Activated naive CD4-positive, alpha-beta T cell (primary cell): ENCODE measurements at places on chromosomes 11 and 22.

GRCh38 chr11:109308551-109308950, 113.4 kb upstream of the C11orf87 start:
- no peak for DNase-seq

DNA sequence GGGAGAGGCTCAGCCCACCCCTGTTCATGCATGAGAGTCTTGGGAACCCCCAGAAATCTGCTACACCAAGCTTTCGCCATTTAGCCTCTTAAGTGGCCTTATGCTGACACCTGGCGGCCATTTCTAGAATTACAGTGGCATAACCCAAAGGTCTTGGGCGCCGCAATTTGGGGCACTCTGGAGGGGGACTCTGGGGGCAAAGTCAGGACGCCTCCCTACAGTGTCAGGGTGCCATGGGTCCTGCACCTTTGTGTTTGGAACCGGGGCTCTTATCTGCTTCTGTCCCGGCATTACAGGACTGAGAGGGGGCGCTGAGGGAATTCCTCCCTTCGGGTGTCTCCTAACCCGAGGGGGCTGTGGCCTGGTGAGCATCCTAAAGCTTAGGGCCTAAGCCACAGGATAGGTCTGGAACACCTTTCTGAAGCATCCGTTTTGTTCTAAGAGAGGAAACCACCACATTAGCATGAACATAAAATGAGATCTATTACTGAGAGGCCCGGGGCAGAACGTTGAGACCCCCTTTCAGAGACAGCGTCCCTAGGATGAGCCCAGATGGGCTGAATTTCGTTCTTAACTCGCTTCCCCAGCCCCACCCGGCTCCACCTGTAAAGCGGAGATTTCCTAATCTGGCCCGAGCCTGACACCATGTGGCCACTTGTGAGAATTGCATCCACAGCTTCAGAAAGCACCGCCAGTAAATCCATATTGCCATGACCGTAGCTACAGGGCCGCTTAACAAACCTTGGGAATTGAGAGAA, 9.3 kb downstream of the INS start:
- peak; percentile 46 for DNase-seq

GRCh38 chr11:12280838-12281565, 96.4 kb upstream of the PARVA start:
- no peak for DNase-seq

DNA sequence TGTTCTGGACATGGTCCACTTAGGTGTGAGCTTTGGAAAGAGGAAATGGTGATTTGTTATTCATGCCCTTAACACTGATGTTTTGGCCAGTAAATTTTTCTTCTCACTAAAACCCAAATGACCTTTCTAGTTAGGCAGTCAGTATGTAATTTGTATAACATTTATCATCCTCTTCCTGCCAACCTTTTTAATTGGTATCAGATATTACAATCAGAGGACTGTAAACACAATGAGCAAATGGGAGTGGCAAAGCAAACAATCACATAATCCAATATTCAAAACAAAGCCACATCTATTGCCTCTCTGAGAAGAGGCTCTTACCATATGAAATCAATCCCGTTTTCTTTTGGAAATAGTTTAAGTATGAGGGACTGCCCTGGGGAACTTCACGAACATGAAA, 49.1 kb downstream of the BBOX1 start:
- DNase-seq, result no peak

GRCh38 chr11:27705873-27706820, 5.9 kb upstream of the BDNF start:
- no peak for DNase-seq

DNA sequence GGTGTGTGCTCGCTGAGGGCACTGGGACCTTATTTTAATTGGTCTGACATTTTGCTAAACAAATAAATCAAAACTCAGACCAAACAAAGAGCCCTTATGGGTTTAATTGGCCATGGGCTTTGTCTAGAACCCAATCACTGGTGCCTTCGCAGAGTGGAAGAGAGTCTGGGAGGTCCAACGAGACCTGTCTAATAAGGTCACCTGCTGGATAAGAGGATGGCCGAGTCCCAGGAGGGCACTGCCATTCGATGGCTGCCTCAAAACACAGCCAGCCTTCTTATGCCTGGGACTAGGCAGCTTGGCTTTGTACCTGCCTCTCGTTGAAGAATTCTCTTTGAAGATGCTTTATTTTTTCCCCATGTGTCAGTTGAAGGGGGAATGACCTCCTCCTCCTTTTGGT, 171.1 kb downstream of the CEP164 start:
- no peak for DNase-seq

DNA sequence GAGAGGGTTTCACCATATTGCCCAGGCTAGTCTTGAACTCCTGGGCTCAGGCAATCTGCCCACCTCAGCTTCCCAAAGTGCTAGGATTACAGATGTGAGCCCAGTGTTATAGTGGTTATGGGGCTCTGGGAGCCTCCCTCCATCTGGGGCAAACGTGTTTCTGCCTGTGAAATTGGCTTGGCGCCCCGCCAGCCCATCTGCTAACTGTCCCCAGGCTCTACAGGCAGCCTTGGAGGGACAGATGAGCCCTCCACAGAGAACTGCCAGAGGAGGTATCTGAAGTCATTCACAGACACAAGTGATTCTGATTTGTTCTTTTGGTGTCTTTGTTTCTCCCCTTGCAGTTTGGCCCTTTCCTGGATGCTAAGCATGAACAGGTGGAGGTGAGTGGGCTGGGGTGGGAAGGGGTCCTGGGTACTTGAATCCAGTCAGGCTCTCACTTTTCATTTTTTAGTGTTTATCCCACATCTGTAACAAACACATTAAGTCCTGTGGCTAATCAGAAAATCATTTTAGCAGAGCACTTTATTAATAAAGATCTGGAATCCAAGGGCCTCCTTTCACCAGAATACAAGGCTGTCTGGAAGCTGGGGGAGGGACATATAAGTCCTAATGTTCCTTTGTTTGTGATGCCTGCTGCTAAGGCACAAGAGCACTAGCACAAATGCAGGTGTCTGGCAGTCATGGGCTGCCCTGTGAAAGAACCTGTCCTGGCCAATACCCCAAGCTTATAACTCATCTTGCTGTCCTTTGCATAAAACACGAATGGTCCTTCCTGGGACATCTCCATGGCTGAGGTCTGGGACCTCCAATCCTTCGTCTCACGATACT, 25.7 kb upstream of the CDC42EP2 start:
- no peak for DNase-seq

- DNase-seq, result no peak
Measured at GRCh38 chr22:19203834-19204233, 25.3 kb upstream of the SLC25A1 start.

DNA sequence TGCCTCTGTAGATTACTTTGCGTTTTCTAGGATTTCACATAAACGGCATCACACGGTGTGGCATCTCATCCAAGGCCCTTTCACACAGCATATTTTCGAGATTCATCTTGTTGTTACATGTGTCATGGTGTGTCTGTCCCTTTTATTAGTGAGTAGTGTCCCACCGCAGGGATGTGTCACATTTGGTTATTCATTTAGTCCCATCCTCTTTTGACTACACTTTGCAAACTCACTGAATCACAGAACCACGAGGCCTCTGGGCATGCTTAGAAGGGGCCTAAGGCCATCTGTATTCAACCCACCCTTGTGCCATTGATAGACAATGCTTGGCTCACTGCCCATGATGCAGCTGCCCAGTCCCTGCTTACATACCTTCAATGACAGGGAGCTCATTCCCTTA, 4.2 kb upstream of the RAC2 start:
- DNase-seq, result no peak

DNA sequence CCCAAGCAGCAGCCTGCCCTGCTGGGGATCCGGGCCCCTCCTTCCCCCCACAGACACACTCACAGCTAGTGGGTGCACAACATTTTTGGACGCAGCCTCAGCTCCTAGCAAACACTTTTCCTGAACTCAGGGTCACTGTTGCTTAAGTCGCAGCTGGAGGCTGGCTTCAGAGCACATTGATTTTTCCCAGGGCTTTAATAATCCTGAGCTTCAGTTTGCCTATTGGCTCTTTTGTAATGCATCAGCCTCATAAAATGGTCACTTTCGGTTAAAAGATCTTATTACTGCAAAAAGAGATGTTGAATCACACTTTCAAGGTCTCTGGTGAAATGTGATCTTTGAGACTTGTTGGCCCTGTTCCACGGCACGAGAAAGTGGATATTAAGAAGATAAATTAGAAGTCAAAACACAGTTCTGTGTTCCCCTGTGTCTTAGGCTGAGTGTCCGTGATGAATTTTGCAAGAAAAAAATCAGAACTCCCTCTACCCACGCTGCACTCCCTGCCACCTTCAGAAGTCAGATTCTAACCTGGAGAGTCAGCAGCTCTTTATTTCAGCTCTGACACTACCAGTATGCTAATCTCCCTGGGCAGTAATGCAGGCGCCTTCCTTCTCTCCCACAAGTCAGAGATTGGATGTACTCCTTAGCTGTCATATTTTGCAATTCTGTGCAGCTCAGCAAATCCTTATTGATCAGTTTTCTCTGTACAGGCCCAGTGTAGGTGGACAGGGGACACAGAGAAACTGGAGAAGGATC, 158.2 kb upstream of the E2F8 start:
- no peak for DNase-seq

GRCh38 chr22:41480397-41480735, 11.4 kb downstream of the ACO2 start:
- DNase-seq, result no peak

GRCh38 chr22:44395118-44396005, 82.6 kb upstream of the SHISAL1 start:
- no peak for DNase-seq
